Tongue (tissue), 3 donors: ENCODE measurements at places on chromosomes 2 and 18. TPM values are rescaled to one million over a fixed set of nuclear protein-coding genes. Genes with fewer than 3 reads are reported as not detected.

The IL1F10 gene
- total RNA-seq = not detected

The SOWAHC gene
- total RNA-seq = 23.0 TPM

The RFTN2 gene
- 20.4 TPM for total RNA-seq

The DAW1 gene
- not detected for total RNA-seq

- no peak for DNase-seq
These were observed 133.4 kb upstream of the ALPP start for GRCh38 chr2:232245111-232245510.

- DNase-seq = no peak
These were observed 62.2 kb downstream of the GALNT14 start for GRCh38 chr2:31075941-31076590.

DNA sequence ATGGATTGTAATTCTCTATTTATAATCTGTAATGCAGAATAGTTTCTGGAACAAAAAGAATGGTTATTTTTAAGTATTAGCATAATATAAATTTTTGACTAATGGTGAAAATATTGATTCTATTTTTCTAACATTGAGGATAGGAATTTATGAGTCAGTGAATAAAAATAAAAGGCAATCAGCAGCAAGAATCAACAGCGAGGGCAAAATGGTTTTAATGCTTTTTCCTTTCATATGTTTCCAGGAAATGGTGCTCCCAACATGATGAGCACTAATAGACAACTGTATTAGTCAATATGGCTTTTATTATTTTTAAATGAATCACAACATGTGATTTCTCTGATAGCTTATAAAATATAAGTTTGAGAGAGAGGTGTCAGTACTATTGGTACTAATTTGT is 90.7 kb upstream of the TFPI start:
- no peak for DNase-seq

- DNase-seq = no peak
These were observed 20.8 kb downstream of the EIPR1 start for GRCh38 chr2:3356799-3357198.

- DNase-seq = no peak
These were observed 251.4 kb downstream of the KLHL29 start for GRCh38 chr2:23636426-23636825.

DNA sequence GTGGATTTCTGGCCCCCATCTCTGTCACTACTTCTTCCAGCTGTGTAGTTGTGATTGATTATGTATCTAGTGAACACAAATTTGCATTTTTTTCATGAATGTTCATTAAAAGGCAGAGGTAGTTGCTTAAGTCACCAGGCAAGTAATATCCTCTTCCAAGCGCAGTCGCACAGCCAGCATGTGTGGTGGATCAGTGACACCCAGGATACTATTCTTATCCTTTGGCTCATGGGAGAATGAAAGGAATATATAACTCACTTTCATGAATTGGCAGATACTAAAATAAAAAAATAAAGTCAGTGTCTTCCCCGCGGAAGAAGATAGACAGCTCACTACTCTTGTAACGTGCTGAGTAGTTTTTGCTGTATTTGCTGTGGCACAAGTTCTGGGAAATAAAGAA is 387.8 kb downstream of the CDH7 start:
- DNase-seq = peak; percentile 10
